ENCODE measurements at places on chromosomes 2 and 18.

DNA sequence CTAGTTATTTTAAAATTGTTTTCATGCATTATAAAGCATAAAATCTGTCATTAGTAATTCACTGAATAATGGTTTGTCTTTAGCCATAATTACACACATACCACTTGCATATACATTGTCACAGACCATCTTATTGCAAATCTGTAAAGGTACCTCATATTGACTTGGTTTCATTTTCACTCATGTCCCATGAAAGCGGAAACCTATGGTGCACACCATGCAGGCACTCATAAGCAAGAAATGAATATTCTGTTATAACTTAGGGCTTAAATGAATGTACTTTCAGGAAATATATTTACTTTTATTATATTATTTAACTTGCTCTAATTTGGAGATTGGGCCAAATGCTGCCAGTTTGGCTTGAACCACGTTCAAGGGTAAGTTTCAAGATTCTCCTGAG, 29.2 kb upstream of the STK17B start:
- no peak for DNase-seq

DNA sequence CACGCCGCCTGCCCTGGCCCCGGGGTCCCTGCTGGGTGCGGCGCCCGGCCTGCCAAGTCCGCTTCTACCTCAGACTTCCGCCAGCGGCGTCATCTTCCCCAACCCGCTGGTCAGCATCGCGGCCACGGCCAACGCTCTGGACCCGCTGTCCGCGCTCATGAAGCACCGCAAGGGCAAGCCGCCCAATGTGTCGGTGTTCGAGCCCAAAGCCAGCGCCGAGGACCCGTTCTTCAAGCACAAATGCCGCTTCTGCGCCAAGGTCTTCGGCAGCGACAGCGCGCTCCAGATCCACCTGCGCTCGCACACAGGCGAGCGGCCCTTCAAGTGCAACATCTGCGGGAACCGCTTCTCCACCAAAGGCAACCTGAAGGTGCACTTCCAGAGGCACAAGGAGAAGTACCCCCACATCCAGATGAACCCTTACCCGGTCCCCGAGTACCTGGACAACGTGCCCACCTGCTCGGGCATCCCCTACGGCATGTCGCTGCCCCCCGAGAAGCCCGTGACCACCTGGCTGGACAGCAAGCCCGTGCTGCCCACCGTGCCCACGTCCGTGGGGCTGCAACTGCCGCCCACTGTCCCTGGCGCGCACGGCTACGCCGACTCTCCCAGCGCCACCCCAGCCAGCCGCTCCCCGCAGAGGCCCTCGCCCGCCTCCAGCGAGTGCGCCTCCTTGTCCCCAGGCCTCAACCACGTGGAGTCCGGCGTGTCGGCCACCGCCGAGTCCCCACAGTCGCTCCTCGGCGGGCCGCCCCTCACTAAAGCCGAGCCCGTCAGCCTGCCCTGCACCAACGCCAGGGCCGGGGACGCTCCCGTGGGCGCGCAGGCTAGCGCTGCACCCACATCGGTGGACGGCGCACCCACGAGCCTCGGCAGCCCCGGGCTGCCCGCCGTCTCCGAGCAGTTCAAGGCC, 13.7 kb downstream of the SALL3 start:
- no peak for DNase-seq

GRCh38 chr2:206392118-206392517, 51.2 kb upstream of the ADAM23 start:
- no peak for DNase-seq

DNA sequence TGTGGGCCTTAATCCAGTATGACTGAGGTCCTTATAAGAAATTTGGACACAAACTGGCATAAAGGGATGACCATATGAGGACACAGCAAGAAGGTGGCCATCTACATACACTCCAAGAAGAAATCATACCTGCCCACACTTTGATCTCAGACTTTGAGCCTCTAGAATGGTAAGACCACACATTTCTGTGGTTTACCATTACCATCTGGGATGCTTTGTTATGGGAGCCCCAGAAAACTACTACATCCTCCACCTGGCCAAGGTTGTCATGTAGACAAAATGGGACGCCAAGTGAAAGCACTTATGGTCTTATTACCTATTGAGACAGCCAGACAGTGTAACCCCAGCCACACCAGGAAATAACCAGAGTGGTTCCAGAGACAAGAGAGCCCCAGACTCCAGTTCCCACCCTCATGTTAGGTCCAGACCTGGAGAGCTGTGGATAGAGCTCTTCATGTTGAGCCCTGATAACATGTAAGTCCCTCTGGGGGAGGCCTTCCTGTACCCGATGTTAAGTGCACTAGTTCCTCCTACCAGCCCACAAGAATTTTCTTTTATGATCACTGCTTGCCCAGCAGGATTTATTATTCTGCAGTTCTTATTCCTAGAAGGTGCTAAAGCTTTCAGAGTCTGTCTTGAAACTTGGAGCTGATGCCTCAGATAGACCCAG, 4.6 kb upstream of the ADD2 start:
- no peak for DNase-seq

GRCh38 chr2:121284463-121285449, at the start of gene TFCP2L1:
TFCP2L1 (minus strand) TSS chr2:121285202; CDS start chr2:121285109, 93 bp downstream.
- no peak for DNase-seq

DNA sequence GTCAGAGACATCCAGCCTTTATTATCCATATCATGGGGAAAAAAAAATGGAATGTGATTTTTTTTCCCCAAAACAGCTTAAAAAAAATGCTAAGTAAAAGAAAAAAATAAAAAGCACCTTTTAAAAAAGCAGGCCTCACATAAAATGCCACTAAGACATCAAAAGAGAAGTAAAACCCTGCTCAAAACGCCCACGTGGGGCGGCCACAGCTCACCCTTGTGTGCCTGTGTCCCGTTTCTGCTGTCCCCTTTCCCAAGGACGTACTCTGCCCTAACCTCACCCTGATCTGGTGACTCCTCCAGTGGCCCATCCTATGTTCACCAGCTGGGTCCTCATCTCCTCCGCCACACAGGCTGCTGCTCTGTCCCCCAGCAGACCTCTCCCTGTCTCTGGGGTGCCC, 125.4 kb downstream of the NEDD4L start:
- no peak for DNase-seq

- no peak for DNase-seq
Measured at GRCh38 chr18:70931942-70932814, 643.3 kb downstream of the SOCS6 start.

- no peak for DNase-seq
Measured at GRCh38 chr18:33596178-33596854, 18.3 kb downstream of the ASXL3 start.

DNA sequence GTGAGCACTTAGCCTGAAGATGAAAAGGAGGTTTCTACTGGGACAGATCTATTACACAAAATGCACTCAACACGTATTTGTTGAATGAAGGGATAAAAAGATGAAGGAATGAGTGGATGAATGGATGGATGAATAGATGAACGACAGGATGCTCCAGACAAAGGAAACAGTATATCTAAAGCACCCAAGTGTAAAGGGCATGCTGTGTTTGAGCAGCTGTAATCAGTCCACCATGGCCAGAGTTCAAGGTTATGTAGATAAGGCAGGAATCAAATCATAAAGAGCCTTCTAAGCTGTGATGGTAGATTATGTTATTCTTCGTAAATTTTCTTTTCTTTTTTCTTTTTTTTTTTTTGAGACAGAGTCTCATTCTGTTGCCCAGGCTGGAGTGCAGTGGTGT, 213.8 kb upstream of the FBXO11 start:
- no peak for DNase-seq

DNA sequence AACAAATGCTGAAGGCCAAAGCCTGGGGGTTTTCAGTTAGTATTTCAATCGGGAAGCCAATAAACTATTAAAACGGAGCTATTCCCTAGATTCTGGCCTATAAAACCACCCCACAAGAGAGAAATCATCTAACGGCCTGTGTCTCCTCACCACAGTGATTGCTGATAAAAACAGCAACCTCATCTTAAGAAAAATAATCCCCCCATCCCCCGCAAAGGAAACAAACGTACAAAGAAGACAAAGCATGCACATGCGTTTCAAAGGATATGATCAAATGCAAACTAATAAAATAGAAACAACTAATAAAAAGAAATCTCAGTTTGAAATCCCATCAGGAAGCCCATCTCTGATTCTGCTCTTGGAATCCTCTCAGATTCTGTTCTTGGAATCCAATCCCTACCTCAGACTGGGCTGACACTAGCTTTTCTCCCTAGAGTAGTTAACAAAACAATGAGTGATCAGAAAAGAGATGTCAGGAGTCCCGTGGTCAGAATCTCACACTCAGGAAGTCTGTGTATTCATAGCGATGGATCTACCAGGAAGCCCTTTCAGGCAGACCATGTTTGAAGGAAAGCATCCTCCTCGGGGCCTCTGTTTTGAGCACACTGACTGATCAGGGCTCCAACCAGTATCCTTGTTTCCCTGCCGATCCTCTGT, 150.7 kb downstream of the THADA start:
- no peak for DNase-seq

- DNase-seq, result no peak
Measured at GRCh38 chr2:218326315-218326714, 30.3 kb upstream of the CATIP start.

DNA sequence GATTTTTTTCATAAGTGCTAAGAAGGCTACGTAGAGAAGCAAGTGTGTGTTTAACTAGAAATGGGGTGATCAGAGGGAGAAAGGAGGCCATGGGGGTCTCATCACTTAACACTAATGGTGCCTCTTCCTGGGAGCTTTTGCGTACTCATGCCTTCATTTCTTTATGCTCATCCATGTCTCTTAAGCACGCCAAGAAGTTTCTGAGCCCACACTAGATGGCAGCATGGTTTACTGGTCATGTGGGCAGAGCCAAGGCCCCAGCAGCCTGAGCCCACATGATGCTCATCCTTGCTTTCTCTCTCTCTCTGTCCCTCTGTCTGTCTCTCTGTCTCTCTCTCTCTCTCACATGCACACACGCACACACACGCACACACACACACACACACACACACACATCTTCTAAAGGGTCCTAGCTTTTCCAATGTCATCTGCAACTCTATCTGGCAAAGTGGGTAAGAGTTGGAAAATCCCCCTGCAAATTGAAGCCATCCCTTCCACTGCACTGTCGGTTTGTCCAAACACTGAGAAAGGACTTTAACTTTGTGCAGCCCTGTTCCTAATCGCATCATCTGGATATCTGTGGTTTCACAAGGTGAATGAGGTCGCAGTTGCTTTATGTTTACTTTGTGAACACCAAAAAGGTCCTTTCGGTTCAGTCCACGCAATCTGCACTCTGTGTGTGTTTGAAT, 137.1 kb upstream of the CCDC68 start:
- DNase-seq, result no peak

GRCh38 chr2:191687867-191688266, 9.9 kb downstream of the NABP1 start:
- DNase-seq, result no peak

- DNase-seq, result no peak
Measured at GRCh38 chr2:121129692-121130091, 155.3 kb downstream of the TFCP2L1 start.

DNA sequence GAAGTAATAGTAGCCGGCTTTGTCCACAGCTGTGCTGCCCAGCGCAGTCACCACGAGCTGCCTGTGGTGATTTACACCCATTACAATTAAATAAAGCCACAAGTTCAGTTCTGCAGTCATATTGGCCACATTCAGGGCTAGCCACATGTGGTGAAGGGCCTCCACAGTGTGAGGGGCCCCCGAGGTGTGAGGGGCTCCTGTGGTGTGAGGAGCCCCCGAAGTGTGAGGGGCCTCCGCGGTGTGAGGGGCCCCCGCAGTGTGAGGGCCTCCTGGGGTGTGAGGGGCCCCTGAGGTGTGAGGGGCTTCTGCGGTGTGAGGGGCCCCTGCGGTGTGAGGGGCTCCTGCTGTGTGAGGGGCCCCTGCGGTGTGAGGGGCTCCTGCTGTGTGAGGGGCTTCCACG, 191.2 kb downstream of the CTIF start:
- no peak for DNase-seq

DNA sequence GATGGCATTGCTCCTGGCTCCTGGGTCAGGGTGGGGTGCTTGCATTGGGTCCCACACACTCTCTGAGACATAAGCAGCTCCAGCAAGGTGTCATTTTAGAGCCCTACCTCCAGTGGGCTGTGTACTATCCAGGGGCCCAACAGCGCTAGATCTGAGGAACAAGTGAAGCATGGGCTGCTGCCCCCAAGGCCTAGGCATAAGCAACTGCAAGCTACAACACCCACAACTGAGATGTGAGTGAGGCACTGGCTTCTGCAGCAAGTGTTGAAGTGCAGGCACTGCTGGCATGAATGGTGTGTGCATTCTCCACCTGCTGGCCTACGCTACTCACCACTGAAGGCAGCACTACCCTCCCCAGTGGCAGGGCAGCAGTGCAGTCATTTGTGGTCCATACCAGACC, 81.0 kb upstream of the STK39 start:
- DNase-seq, result no peak

DNA sequence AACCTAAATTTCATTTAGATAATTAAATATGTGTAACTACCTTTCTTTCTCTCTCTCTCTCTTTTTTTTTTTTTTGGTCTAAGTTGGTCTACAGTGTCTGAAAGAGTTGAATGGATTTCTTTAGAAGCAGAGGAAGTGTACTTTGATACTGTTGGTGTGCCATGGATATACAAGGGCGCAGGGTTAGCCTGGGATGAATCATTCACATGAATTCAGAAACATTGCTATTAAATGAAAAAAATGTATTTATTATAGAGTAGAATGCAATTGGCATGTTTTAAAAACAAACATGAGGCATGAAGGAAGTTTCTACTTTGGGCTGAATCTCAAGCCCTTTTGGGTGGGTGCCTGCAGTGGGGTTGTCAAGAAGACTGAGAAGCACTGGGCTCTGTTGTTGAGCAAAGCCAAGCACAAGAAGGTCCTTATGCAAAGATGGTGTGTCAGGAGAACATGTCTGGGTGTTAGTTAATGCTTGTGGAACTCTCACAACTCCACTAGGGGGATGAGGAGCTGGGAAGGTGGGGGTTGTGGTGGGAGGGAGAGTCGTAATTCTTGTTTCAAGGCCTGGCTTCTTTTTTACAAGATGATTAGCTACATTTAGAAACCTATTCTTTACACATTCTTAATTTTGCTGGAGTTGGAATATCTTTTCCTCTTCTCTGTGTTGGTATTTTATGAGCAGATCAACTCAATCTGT, 57.9 kb downstream of the LYPD6 start:
- no peak for DNase-seq

DNA sequence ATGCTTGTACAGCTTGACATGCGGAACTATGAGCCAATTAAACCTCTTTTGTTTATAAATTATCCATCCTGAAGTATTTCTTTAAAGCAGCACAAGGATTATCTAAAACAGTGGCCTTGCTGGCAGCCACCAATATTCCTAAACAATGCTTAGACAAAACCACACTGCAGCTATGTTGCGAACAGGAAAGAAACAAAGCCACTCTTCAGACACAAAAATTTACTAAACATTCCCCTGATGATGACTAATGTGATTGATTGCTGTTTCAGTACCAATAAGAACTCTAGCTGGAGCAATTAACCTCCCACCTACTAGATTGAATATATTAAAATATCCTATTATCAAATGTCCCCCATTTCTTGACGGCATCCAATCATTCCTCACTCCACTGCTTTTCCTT, 325.8 kb upstream of the REG3G start:
- no peak for DNase-seq
